Stimulated activated CD4-positive, alpha-beta T cell treated with anti-CD3 and anti-CD28 coated beads, Interleukin-1b, Interleukin-23, amount 100 ng/mL, for 24 hours (primary cell): ENCODE measurements at places on chromosomes 4 and X.

- no peak for DNase-seq
These were observed 217.9 kb downstream of the HS6ST2 start for GRCh38 chrX:132740316-132741123.

GRCh38 chr4:76821641-76822040, 76.3 kb downstream of the SOWAHB start:
- no peak for DNase-seq

DNA sequence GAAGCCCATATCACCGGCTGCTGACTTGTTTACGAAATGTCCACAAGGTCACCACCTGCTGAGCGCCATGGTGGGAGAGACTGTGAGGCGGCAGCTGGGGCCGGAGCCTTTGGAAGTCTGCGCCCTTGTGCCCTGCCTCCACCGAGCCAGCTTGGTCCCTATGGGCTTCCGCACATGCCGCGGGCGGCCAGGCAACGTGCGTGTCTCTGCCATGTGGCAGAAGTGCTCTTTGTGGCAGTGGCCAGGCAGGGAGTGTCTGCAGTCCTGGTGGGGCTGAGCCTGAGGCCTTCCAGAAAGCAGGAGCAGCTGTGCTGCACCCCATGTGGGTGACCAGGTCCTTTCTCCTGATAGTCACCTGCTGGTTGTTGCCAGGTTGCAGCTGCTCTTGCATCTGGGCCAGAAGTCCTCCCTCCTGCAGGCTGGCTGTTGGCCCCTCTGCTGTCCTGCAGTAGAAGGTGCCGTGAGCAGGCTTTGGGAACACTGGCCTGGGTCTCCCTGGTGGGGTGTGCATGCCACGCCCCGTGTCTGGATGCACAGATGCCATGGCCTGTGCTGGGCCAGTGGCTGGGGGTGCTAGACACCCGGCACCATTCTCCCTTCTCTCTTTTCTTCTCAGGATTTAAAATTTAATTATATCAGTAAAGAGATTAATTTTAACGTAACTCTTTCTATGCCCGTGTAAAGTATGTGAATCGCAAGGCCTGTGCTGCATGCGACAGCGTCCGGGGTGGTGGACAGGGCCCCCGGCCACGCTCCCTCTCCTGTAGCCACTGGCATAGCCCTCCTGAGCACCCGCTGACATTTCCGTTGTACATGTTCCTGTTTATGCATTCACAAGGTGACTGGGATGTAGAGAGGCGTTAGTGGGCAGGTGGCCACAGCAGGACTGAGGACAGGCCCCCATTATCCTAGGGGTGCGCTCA, 8.7 kb upstream of the MSANTD1 start:
- no peak for DNase-seq

DNA sequence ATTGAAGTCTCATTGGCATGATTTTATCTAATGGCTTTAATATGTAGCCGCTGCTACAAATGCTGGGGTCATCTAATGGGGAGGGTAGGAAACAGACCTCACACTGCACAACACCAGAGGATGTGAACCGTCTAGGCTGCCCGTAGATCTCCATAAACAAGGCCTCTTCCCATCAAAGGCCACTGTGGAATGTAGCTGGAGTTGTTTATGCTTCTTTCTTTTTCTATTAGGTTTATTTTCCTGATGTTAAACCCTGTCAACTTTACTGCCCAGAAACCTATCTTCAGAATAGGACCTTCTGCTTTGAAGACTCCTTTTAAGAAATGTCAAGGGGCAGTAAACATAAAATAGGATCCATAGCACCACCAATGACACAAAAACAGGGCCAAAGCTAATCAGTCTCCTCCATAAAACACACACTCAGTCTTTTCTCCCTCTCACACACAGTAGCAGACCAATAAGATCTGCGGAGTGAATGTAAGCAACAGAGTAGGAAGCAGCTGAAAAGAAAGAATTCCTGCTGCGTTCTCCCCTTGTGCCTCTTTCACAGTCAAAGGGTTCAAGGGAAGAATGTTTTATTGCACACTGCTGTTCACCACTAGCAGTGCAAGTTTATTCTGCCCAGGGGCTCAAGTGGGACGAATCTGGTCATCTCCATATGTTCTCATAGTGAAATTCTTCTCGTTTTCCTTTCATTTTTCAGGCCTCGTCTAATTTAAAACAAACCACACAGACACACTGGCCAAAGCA, 72.2 kb downstream of the MAML3 start:
- no peak for DNase-seq

GRCh38 chr4:83118869-83119268, 4.3 kb upstream of the PLAC8 start:
- no peak for DNase-seq

- DNase-seq, result no peak
These were observed 34.1 kb downstream of the PRKG2 start for GRCh38 chr4:81180916-81181315.

DNA sequence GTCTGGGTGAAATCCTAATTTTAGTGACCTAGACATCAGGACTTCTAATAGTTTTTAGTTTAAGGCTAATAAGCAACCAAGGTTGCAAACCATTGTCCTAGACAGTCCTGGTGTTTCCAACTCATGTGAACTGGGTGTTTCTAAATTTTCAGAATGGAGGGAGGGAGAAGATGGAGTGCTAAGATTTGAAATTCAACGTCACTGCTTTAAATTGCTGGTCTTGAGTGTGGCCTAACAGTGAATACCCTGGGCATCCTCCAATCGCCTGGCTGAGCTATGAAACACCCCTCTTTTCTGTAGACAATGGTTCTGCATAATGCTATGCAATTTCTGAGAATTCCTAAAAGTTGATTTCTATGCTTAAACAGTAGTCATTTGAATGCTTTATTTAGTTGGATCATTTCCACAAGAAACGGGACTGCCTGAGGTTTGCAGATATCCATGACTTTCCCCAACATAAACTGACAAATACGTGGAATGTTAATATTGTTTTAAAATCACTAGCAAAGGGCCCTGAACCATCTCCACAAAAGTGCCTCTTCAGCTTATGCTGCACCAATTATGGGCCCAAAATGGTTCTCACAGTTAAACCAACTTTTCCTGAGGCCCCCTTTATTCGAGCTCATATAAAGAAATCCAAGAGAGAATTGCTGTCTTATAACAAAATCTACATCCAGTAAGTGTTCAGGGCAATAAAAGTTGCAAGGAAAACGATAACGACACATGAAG, 1.1 kb downstream of the FBXL5 start:
- no peak for DNase-seq

GRCh38 chr4:68927165-68927564, 24.4 kb downstream of the UGT2A3 start:
- DNase-seq, result no peak

DNA sequence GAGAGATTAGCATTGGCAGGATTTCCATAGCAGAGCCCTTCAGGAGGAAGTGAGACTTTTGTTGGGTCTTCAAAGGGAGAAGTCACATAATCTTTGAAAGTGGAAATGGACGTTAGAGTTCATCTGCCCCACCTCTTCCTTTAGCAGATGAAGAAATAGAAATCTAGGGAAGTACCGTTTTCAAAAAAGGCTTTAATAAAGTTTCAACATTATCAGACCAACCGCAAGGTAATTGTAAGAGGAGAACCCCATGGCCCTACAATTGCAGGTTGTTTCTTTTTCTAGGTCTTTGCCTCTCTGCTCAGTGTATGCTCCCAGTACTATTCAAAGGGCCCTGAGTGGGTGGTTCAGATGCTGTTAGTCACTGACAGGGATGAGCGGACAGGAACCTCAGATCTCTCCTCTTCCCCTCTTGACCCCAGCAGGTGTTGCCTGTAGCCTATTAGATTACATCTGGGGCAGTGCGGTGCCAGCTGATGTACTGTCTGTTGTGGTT, 48.6 kb upstream of the AP1S2 start:
- no peak for DNase-seq

DNA sequence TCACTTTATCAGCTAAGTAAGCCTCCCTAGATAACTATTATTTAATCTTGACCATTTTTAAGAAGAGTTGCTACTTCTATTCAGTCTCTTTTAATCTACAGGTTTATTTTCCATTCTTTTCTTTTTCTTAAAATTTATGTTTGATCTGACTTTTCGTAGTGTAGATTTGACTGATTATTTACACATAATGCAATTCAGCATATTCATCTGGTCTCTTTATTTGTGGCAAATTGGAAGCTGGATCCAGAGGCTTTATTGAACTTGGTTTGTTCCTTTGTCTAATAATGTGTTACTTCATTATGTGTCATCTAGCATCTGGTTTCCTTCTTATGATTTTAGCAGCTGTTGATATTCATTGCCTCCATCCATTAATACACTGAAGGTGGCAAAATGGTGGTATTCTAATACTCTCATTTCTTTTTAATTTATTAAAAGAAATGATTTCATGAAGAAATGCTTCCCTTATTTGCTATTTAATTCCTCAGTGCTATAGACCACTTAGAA, 113.0 kb downstream of the FBXW7 start:
- no peak for DNase-seq

DNA sequence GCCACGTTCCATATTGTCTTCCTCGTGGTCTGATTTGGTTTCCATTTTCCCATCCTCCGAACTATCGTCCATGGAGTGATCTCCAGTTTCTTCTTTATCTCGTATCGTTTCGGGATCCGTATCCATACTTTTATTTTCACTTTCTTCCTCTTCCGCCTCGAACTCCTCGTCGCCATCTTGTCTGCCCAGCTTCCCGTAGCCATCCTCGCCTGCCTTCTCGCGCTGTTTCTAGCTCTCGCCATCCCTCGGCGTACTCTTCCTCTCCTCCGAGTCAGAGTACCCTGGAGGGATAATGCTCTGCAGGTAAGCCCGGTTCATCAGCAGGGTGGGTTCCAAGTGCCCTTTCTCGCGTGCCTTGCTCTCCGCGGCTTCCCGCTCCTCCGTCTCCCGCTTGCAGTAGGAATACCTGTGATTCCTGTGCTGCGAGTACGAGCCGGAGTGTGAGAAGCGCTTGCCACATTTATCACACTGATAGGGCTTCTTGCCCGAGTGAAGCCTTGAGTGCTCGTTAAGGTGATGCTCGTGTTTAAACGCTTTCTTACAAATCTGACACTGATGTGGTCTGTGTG, 134.5 kb upstream of the TAPT1 start:
- no peak for DNase-seq

GRCh38 chr4:177386278-177386815, 55.9 kb downstream of the AGA start:
- DNase-seq, result no peak

- no peak for DNase-seq
These were observed 27.5 kb upstream of the HERC5 start for GRCh38 chr4:88429401-88429800.

DNA sequence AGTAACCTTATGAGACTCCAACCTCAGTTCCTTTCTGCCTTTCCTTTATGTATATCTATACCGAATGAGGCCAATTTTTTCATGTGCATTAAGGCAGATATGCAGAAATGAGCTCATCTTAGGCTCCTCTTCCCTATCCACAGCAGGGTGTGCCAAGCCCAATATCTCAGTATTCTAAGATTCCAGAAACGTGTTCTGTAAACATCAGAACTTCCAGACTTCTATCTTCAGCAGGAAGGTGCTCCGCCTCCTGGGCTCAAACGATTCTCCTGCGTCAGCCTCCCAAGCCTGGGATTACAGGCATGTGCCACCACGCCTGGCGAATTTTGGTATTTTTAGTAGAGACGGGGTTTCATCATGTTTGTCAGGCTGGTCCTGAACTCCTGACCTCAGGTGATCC, 31.0 kb upstream of the CCNG2 start:
- DNase-seq, result no peak

DNA sequence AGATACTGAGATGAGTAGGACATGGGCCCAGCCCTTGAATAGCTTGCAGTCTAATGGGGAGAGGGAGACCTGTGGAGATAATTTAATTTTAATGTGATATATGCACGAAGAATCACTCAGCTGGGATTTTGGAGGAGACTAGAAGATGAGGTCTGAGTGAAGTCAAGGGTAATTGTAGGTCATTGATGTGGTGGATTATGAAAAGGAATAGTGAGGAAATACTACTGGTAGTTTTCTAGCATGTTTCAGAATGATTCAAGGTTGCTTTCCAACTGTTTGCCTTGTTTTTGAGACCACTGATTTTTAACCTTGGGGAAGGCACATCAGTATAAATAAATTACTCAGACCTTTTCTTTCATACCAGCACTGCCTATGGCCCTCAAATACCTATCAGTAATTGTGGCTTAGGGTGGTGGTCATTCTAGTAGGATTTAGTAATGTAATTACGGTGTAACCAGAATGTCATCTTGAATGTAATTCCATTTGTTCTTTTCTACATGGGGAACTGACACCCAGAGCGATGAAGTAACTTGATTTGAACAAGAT, 25.6 kb downstream of the PTTG2 start:
- no peak for DNase-seq

- DNase-seq, result no peak
These were observed 187.8 kb upstream of the NUDT6 start for GRCh38 chr4:123110147-123110546.

DNA sequence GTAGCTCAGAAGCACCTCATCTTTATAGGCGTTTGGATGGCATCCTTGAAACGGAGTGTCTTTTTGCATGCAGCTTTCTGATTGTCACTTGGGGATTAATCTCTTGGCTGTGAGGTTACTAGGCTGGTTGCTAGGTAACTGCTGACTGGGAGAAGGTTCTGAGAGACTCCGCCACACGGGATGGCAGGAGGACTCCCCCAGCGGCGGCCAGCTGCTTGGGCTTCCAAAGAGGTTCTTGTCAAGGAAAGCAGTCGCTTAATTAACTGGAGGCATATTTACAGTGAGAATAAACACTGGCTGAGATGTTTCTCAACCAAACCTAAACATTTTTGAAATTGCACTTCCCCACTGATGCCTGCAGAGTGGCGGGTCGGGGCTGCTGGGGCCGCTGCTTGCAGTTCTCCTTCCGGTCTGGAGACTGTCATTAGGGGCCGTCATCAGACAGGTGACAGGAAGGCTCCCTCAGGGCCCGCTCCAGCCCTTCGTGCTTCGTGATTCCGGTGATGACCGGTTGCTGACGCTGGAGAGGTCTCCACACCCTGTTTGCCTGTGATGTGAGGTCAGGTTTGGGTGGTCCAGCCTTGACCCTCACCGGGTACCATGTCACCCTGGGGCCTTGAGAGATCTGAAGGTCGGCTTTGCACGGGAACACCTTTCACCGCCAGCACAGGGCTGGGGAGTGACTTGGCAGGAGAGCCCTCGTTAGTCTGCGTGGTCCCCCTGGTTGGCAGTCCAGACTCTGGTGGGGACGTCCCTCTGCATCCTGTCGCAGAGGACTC, 9.1 kb downstream of the NSG1 start:
- DNase-seq, result no peak

DNA sequence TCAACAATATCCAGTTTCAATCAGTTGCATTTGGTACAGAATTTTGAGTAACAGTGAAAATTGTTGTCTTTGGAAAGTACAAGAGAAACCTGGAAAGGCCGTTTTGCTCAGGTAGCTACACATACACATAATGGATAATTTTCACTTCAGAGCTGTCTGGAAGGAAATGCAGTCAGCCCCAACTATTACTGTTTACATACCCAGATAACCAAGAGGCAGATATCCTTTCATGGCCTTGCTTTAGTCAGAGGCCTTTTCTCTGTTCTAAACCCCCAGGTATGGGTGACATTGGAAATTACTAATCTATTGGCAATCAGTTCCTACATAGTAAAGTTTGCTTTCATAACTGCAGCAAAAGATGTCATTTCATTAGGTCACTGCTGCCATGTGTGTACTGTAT, 244.9 kb upstream of the EMCN start:
- DNase-seq, result no peak

- no peak for DNase-seq
These were observed at the start of gene TNIP3 for GRCh38 chr4:121164291-121164690. TSS of gene TNIP3 (minus strand) at chr4:121164321. CDS start at chr4:121164125, 196 bp downstream.
